Aorta (tissue), 5 donors: ENCODE measurements at places on chromosomes 12 and 14. TPM values are rescaled to one million over a fixed set of nuclear protein-coding genes. Genes with fewer than 3 reads are reported as not detected.

The ADAM20 gene
- total RNA-seq: 3.8 TPM

DNA sequence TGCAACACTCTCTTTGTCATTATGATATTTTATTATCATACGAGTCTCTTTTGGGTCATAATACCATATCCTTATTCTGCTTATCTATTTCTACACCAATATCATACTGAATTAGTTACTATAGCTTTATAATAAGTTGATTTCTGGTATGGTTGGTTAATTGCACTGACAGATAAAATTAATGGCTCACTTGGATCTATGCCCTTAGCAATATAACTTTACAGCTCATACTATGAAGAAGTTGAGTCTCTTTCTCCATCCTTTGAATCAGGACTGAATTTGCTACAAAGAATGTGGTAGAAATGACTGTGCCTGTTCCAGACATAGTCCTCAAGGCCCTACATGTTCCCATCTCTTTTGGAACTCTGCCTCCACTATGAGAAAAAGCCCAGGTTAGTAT lies 139.7 kb upstream of the DYRK2 start:
- no peaks in the 10 kb centered on the region for H3K27me3 ChIP-seq
- no peak overlapping the region for H3K27ac ChIP-seq
- no peaks in the 10 kb centered on the region for H3K36me3 ChIP-seq
- DNase-seq: no peak
- no peak overlapping the region for H3K4me3 ChIP-seq

GRCh38 chr12:102430661-102431060 lies 49.7 kb downstream of the IGF1 start:
- no peak for DNase-seq
- no peak overlapping the region for H3K27ac ChIP-seq
- H3K4me1 ChIP-seq: no peaks in the 10 kb centered on the region
- no peak overlapping the region for H3K4me3 ChIP-seq

The USP5 gene
- total RNA-seq: 59.5 TPM

The PRPH gene
- 5.4 TPM for total RNA-seq
